ENCODE measurements at places on chromosomes 1 and 21.

DNA sequence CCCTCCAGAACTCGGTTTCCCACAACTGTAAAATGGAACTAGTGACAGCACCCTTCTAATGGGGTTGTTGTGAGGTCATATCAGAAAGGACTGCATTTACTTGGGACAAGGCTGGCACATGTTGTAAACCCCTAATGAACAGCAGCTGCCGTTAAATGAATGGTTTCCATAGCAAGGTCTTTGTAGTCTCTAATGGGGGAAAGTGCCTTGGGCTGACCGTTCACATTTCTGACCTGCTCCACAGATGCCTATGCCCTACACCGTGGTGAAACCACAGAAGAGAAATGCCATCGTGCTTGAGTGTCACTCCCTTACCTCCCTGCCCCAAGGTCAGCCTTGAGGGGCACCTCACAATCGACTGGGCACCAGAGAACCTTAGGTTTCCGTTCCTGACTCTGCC lies 143.1 kb downstream of the ZSCAN20 start:
- no peak for DNase-seq

GRCh38 chr1:226492426-226493137 lies 56.0 kb upstream of the STUM start:
- DNase-seq: no peak

GRCh38 chr1:38872401-38873026 lies 634 bp downstream of the MYCBP start:
- DNase-seq: peak; percentile 26

- DNase-seq: peak; percentile 56
These were observed 18.5 kb downstream of the CAMK1G start for GRCh38 chr1:209601809-209602657.

GRCh38 chr1:207069061-207069460 lies 16.0 kb downstream of the PFKFB2 start:
- DNase-seq: no peak

DNA sequence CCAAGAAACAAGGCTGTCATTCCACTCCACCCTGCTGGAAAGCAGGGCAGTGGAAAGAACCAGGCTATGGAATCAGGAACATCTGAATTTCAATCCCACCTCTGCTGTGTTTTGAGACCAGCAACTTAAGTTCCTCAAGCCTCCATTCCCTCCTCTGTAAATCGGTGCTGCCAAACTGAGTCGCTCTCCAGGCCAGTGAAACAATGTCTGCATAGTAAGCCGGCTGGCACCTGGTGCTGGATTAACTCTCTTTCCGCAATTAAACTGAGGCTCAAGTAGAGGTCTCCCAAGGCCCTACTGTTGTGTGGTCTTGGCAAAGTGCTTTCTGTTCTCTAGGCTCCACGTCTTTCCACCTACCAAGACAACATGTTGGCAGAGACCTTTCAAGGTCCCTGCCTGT lies 65.3 kb downstream of the SSBP3 start:
- DNase-seq: no peak

GRCh38 chr1:187157552-187157951 lies 328.8 kb downstream of the PLA2G4A start:
- DNase-seq: no peak

DNA sequence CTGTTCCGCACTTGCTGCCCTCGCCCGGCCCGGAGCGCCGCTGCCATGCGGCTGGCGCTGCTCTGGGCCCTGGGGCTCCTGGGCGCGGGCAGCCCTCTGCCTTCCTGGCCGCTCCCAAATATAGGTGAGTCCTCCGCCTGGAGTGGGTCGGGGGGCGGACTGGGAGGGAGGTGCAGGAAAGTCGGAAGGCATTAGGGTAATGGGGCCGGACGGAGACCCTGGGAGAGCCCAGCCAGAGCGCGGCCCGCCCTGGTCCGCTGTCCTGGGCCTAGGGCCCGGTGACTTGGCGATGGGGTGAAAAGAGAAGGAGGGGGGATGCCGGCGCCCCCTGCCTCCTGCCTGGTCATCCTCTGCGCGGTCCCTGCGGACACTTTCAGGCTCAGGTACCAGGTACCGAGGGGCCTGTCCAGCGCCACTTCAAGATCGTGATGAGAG lies 243 bp downstream of the ADAM15 start:
- DNase-seq: no peak

DNA sequence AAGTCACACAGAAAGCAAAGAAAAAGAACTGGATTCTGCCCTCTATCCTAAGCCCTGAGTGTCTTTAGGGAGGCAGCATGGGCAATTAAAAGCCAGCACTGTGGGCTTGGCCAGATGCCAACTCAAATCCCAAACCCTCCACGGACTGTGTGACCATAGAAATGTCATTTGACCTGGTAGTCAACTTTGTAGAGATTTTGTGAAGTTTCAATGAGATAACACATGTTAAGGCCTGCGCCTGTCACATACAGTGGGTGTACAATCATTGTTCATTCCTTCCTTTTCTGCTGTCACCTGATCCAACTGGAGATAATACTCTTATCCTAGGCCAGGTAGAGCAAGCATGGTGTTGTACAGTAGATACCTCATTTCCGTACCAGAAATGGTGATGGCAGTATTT lies 54.2 kb downstream of the TMEM53 start:
- no peak for DNase-seq

DNA sequence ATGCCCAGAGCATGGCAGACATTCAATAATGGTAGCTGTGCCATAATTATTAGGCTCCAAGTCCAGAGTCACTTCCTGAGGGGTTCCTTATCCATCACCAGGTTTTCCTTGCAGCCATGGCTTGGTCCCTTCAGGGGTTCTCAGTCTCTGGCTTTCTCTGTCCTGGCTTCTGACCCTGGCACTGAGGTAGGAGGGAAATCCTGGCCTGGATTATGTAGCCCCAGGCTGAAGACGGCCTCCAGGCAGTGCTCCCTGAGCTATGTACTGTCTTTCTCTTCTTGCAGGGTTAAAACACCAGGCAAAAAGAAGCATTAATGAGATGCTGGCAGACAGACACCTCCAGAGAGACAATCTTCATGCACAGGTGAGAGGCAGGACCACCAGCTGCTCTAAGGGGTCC lies 9.5 kb upstream of the PADI3 start:
- DNase-seq: peak; percentile 92

- DNase-seq: no peak
These were observed 242.3 kb downstream of the SDCCAG8 start for GRCh38 chr1:243497939-243498681.

GRCh38 chr1:206479183-206480125 lies 9.2 kb downstream of the IKBKE start:
- DNase-seq: peak; percentile 81

- DNase-seq: no peak
These were observed 749.1 kb downstream of the ADGRL2 start for GRCh38 chr1:82549841-82550240.

DNA sequence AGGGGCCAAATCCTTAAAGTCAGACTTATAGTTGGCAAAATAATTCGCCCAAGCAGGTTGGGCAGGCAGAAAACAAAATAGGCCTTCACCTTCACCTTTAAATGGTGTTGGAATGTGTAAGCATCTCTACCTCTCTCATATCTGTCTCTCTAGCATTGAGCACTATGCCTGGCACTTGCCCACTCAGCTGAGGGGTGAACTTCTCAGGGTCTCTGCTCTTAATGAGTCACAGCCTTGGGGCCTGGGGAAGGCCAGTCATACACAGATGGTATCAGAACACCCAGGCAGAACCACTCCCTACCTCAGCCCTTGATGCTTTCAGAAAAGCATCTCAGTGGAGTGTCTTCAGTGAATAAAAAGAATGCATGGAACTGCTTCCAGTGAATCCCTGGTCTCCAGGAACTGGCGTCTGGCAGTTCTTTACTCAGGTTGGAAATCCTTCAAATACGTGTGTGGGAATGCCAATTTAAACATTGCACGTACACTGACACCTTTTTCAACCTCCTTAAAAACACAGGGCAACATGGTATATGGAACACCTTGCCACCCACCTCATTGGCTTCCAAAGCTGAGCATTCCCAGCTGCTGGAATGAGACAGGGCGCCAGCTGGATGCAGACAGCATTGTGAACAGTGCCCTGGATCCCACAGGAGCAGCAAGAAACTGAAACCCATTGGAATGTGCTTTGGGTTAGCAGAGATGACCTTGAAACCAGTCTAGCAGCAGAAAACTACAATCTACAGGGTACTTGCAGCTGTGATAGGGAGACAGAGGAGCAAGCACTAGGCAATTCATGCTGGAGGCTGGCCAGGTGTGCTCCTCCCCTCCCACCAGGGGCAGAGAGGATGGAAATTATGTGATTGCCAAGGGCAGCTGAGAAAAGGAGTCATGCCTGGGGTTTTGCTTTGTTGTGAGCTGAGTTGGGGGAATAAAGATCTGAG lies 30.0 kb downstream of the ZNF697 start:
- DNase-seq: peak; percentile 21

- no peak for DNase-seq
These were observed at the start of gene OR10T2 for GRCh38 chr1:158398818-158399514. Gene OR10T2, minus strand, starts transcription at chr1:158399466. Its CDS starts 0 bp downstream, at chr1:158399466.

DNA sequence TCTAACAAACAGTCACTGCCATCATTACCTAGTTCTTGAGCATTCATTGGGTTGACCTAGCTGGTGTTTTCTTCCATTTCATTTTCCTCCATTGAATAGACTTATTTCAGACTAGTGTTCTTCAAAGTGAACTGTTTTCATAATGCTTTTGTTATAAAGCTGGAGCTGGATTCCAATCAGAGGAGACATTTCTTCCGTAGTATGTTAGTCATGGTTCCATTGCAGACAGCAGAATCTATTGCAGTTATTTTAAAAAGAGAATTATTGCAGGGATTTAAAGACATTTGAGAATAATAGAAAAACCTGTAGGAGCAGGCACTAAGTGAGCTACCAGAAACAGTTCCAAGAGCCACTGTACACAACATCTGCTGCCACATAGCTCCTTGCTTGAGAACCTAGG lies 50.0 kb downstream of the HHAT start:
- no peak for DNase-seq

- peak; percentile 99 for DNase-seq
These were observed at the start of gene RBM8A for GRCh38 chr1:145927063-145927886. Gene RBM8A, minus strand, starts transcription at chr1:145927484. Its CDS starts 58 bp downstream, at chr1:145927426.

- DNase-seq: no peak
These were observed 148.6 kb downstream of the TIAM1 start for GRCh38 chr21:31195334-31196015.

DNA sequence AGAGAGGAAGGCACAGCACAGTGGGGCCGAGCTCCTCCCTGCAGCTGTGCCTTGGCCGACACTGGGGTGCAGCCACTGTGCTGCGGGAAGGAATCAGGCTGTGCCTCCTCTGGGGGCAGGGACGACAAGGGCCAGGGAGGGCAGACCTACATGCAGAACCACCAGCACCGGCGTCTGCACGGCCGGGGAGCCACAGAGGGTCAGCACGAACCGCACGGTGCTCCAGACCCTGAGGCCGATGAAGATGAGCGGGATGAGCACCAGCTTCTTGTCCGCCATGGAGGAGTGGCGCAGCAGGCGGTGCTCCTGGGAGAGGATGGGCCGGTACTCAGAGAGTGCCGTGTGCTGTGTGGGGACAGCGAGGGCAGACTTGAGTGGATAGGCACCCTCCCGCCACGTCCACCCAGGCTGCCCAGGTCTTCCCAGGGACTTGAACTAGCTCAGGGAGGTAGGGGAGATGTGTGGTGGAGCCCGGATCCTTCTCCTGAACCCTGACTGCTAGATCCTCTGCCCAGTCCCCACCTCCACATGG lies 23.5 kb downstream of the GPR157 start:
- no peak for DNase-seq

DNA sequence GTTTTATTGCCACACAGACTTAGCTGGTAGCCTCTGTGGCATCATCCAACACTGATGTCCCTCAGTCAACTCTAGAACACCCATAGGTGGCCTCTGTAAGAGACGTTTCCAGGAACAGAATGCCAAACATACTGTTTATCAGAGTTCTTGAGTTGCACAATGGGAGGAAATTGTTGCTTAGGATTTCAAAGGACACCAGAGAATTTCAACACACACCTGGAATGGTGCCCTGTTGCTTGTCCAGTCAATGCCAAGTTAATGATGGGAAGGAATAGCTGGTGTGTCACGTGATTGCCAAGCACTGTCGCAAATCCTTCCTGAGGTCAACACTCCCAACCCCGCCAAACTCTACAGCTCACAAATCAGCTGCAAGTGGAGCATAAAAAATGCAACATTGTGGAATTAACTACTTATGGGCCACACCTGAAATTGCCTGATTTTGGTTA lies 28.6 kb upstream of the DUSP23 start:
- peak; percentile 96 for DNase-seq

- DNase-seq: peak; percentile 40
These were observed 18.8 kb upstream of the ECE1 start for GRCh38 chr1:21308847-21309652.

DNA sequence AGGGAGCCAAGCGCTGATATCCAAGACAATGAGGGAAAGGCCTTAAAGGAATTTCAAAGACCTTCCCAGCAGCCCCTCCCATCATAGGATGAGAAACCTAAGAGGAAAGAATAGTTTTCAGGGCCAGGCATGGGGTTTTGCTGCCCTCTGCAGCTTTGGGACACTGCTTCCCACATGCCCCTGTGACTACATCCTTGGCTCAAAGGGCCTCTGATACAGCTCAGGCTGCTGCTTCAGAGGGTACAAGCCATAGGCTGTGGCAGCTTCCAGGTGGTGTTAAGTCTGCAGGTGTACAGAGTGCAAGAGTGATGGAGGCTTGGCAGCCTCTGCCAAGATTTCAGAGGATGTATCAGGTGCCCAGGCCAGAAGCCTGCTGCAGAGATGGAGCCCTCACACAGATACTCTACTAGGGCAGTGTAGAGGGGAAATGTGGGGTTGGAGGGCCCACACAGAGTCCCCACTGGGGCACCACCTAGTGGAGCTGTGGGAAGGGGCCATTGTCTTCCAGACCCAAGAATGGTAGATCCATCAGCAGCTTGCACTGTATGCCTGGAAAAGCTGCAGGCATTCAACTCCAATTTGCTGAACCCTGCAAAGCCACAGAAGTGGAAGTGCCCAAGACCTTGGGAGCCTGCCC lies 125.8 kb downstream of the SLC45A1 start:
- DNase-seq: peak; percentile 29

GRCh38 chr1:28329395-28330153 lies 734 bp downstream of the MED18 start:
- DNase-seq: peak; percentile 40

DNA sequence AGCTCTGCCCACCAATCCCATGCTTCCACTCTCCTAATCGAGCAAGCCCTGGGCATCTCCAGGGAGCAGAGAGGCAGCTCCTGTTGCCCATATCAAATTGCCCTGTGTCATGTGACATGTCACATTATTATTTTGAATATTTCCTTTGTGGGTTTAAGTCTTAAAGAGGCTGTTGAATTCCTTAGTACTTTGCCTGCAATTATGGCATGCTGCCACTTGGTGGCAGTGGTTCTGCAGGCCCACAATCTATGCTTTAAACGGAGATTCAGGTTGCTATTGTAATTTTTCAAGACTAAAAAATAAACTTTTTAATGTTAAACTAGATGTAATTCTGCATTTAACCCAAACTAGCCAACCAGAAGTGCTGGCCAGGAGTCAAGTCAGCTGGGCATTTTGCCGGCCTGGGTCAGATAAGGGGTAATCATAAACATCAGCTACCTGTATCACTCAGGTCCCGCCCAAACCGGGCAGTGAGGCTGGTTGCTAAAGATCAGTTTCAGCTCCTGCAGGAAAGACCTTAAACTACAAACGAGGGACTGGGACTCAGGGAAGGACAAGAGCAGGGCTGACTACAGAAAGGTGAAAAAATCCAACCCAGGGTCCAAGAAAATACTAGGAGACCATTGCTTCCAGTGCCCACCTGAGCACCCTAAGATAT lies 37.3 kb upstream of the ARHGEF16 start:
- no peak for DNase-seq

Measured in fibroblast of mammary gland (primary cell).